Lung (tissue), 17 donors: ENCODE measurements at places on chromosomes 6 and 20. TPM values are rescaled to one million over a fixed set of nuclear protein-coding genes. Genes with fewer than 3 reads are reported as not detected.
A peak's percentile ranks its signal among the peaks of the same experiment; 100 is the strongest.

DNA sequence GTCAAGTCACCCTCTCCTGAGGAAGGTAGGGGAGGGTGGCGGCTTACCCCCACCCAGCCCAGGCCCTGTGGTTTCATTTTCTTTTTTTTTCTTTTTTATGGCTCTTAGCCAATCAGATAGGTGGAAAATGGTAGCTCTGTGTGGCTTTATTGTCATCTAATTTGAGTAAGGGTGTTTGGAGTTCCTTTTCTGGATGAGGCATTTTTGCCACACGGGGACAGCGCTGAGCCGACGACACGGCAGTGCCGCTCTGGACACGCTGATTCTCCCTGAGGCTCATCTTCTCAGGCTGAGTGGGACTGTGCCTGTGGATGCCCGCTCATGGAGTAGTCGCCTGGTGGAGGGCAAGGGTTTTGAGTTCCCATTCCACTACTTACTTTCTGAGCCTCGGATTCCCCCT, 37.6 kb upstream of the ANGPT4 start:
- peak; percentile 15 for DNase-seq

DNA sequence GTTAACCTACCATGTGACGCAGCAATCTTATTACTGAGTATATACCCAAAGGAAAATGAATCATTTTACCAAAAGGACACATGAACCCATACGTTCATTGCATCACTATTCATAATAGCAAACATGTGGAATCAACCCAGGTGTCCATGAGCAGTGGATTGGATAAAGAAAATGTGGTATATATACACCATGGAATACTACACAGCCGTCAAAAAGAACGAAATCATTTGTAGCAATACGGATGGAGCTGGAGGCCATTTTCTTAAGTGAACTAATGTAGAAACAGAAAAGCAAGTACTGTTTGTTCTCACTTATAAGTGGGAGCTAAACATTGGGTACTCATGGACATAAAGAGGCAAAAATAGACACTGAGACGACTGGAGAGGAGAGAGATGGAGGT, 44.2 kb downstream of the TBPL1 start:
- DNase-seq: no peak

DNA sequence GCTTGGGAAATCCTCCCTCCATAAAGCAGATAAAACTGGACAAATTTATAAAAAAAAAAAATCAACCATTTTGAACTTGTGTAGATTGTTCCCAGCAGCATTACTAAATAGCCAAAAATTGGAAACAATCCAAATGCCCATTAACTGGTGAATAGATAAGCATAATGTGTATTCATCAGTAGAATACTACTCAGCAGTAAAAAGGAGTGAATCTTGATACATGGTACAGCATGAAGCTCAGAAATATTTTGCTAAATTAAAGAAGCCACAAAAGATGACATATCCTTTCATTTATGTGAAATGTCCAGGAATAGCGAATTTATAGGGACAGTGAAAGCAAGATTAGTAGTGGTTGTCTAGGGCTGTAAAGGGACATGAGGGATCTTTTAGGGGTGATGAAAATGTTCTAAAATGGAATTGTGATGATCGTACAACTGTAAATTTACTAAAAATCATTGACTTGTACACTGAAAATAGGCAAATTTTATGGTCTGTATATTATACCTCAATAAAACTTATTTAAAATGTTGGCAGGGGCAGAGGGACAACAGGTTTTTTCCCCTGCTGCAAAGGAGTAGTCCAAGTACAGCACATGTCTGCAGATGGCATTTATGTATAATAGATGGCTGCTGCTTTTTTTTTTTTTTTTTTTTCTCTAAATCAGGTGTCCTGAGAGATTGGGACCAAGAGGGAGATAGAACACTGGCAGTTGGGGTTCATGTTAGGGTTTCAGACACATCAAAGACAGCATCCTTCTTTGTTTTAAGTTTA, 59.5 kb downstream of the CBFA2T2 start:
- no peak for DNase-seq

DNA sequence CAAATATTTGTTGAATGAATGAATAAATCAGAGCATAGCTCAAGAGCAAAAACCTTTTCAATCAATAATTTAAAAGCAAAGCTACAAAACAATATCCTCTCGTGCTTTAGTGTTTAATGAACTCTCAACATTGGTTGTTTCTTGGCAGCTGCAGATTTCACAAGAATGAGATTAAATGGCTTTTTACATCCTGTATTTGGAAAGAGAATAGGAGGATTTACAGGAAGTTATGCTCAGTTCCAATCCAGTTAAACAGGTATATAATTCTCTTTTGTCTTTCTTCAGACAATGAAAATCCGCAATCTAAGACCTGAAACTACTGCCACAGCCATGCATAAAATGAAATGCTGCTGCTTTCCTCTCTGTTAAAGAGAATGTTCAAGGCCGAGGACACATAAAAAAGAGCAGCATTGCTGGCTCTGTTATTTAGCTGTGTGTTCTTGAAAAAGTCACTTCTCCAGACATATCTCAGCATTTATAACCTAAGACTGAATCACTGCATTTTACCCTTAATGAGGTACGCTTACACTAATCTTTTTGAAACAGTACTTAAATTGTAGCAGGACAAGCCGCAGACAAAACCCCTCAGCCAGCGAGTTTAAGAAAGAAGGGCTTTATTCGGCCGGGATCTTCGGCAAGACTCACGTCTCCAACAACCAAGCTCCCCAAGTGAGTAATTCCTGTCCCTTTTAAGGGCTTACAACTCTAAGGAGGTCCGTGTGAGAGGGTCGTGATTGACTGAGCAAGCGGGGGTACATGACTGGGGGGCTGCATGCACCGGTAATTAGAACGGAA, 3.6 kb downstream of the C6orf52 start:
- DNase-seq: peak; percentile 49

GRCh38 chr6:138430361-138431145, 26.5 kb downstream of the HEBP2 start:
- no peak for DNase-seq

- DNase-seq: no peak
Measured at GRCh38 chr6:22313796-22314195, 17.0 kb upstream of the PRL start.

DNA sequence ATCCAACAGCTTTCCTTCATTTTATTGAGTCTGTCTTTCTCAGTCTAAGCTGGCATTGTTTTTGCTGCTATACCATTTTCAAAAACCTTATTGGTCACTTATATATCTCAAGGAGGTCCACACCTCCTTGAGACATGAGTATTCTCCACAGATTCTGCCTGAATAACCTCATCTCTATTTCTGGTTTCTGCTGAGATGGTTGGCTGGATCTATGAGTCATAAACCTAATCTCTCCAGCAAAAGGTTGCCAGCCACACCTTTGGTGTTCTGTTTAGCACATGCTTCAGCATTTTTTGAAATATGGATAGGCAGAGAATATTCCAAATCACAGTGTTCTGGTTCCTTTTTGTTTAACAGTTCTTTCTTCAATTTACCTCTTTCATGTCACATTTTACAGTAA, 40.8 kb upstream of the TMEM244 start:
- no peak for DNase-seq

SAMD5 gene
- 4.1 TPM for polyA plus RNA-seq

DUSP15 gene
- polyA plus RNA-seq: 1.6 TPM
